Kidney (tissue), 22 donors: ENCODE measurements at places on chromosomes 2 and 18.

DNA sequence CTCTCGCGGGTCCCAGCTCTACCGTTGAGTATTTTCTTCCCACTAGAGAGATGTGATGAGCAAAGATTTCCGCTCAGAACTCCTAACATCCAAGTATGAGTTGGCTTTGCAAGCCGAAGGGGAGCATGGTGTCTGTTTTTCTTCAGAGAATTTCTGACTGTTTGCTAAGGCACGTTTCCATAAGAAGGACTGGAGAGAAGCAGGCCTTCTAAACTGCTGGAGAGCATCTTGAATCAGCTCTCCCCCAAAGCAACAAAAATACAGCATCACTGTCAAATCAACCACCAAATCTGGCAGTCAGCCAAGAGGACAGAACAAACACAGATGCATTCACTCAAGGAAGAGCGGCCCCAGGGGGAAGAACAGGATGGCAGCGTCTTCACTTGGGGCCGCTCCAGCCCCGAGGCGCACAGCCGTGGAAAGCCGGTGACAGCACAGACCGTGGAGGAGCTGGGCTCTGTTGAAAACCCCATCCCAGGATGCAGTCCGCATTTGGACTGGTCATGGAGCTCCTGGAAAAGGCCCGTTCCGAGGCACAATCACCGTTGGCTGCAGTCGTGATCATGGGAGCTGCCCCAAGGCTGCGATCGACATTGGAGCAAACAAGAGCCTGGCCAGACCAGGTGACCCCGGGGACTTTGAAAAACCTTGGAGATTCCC is 101.4 kb downstream of the NFATC1 start:
- peak; percentile 59 for DNase-seq

DNA sequence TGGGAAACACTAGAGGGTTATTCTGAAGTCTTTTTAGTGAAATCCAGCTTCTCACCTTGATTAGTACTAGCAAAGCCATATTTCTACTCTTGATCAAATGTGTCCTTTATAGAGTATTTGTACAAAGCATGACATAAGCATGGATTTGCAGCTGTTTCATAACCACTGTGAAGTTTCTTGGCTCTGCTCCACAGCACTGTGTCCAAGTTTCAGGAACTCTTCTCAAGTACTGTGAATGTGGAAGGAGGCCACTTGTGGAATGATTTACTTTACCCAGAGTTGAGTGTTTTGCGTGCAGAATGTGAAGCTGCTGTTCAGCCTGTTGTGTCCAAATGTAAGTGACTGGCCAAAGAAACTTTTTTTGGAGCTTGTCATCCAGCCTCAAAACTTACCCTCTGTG is 16.2 kb upstream of the MAPRE2 start:
- DNase-seq, result peak; percentile 77

DNA sequence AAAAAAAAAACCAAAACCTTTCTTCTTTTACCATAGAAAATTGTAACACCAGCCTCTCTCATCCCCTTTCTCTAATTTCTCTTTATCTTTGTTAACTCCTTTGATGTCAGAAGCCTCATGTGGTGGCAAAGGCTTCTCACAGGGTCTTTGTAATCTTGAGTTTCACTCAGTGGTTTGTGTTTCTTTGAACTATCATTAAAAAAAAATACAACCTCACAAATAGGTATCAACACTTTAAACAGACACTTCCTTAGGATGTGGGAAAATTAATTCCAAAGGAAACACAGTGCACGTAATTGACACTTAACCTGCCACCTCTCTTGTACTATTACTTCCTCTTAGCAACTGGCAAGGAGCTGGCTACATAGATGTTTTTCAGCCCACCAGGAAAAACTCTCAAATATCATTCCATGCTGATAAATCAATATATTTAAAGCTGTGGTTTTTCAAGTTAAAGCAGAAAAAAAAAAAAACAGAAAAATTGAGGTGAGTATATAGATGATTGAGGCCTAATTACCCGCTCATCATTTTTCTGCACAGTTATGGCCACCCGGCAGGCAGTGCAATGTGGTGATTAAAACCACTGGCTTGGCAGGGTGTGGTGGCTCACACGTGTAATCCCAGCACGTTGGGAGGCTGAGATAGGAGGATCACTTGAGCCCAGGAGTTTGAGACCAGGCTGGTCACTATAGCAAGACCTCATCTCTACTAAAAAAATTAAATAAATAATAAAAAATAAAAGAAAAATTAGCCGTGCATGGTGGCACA is 193.5 kb downstream of the MYO3B start:
- DNase-seq, result no peak

DNA sequence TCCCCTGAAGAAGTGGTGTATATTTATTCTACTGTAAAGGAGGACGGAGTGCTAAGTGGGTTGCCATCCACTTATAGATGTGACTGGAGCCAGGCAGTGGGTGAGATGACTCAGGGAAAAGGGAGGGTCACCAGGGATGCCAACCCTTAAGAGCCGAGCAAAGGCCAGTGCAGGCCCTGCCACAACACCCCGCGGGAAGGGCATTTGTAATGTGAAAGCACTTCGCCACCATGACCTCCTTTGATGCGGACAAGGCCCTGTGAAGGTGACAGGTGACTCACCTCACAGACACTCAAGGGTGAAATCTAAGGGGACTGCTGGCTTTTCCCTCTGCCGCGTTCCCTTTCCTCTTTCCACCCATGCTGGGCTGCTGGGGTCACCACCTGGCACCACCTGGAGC is 50.2 kb upstream of the MRPL33 start:
- DNase-seq, result no peak

DNA sequence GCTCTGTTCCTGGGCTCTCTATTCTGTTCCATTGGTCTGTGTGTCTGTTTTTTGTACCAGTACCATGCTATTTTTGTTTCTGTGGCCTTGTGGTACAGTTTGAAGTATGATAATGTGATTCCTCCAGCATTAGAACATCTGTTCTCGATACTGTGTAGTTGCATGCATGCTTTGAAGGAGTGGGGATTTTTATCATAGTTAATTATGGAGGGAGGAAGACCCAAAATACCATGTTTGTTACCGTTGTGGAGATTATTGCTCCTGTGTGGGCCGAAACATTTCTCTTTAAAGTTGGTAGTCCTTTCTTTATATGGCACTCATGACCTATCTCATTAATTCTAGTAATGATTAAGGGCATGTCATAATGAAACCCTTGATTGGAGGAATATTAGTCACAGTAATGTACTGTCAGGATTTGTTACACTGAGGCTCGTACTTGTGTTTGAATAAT is 87.6 kb downstream of the TTC27 start:
- no peak for DNase-seq

DNA sequence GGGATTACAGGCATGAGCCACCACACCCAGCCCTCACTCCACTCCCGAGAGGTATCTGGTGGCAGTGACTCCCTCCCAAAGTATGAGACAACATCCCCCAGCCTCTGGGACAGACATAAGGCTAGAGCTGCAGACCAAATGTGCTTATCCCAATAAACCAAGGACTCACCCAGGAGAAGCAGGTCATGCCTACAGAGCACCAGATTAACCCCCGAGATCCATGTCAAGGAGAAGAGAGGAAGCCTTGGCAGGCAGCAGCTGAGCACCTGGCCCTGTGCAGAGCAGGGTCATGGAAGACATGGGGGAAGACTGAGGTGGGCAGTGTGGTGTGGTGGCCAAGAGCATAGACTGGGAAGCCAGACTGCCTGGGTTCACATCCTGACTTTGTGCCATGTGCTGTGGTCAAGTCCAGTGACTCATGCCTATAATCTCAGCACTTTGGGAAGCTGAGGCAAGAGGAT is 7.2 kb downstream of the RAB11FIP5 start:
- DNase-seq, result no peak

- no peak for DNase-seq
These were observed 1600.7 kb upstream of the ACVR2A start for GRCh38 chr2:146244131-146244530.

GRCh38 chr2:78778756-78779510 is 246.6 kb upstream of the REG3G start:
- no peak for DNase-seq

DNA sequence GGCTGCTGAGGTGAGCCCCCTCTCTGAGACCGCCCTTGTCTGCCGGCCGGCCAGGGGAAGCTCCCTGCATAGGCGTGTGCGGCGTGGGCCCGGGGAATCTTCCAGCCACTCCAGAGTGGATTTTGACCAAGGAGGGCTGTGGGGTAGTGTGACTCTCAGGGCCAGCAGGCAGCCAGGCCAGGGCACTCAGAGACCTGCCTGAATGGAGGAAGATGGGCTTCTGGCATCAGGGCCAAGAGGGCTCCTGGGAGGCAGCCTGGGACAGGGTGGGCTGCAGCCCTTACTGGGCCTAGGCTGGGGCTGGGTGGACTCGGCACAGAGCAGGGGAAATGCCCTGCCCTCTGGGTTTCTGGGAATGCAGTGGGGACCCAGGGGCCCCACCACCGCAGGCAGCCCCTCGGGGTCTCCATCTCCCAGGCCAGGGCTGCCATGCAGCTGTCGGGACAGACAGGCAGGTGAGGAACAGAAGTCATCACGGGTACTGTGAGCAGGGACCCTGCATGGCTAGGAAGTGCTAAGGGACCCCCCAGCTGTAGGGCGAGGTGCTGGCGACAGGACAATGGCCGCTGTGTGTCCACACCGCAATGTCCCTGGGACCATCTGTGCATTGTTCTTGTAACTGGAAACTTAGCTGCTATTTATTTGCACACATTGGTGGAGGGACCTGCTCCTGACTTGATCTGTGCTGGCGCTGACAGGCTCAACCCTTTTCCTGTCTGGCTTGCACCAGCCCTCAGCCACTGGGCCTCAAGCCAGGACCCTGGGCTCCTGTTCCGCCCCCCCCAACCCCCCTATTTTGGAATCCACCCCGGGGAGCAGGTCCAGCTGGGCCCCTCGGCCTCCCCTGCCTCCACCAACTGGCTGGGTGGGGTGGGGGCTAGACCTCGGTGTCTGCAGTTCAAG is 4.1 kb downstream of the PDCD1 start:
- no peak for DNase-seq

DNA sequence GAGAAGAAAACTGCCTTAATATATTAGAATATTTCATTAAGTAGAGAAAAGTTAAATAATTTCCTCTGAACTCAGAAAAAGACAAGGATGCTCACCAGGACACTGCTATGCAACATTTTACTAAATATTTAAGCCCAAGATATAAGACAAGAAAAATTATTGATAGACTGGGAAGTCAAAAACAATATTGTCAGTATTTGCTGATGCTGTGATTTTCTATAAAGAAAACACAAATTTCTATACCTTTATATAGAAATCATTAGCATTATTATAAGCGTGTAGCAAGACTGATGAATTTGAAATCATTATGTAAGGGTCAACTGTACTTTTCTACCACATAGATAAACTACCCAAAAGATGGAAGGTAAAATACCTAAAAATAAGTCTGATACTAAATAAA is 451.0 kb downstream of the RNF144A start:
- no peak for DNase-seq

GRCh38 chr2:214578442-214578841 is 167.6 kb downstream of the VWC2L start:
- no peak for DNase-seq

GRCh38 chr2:135773917-135774316 is 32.3 kb downstream of the UBXN4 start:
- DNase-seq, result no peak

DNA sequence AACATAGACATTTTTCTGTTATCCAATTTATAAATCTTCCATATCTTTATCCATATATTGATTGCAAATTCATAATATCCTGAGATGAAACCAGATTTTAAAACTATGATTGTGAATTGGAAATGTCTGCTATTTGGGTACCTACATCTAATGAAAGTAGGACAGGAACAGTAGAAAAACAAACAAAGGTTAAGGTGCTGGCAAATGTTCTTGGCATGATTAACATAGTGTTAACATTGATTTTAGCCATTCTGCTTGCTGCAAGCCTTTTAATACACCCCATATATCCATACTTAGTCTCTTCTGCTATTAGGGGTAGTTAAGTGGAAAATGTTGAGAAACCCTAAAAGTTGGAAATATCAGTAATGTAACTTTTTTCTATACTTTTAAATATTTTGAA is 152.0 kb downstream of the KCNJ3 start:
- DNase-seq, result no peak

- no peak for DNase-seq
These were observed 105.0 kb upstream of the CCDC150 start for GRCh38 chr2:196534495-196534894.
